ENCODE measurements at places on chromosomes 1 and 21.

DNA sequence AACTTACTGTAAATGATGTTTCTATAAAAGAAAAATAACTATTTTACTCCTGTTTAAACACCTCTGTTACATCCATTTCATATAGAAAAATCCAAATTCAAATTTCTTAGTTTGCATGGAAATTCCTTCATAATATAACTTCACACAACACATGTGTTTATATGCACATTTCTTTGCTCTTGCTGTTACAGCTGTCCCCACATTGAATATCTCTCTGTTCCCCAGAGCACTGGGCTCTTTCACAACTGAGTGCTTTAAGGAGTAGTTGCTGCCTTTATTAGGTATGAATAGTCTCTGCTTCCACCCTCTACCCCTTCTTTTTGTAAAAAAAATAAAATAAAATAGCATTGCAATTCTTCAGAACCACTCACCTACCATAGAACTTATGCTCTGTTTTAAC lies 287.0 kb downstream of the OLFM3 start:
- no peak for DNase-seq

GRCh38 chr1:45785583-45785982 lies 17.8 kb upstream of the MAST2 start:
- DNase-seq, result no peak

DNA sequence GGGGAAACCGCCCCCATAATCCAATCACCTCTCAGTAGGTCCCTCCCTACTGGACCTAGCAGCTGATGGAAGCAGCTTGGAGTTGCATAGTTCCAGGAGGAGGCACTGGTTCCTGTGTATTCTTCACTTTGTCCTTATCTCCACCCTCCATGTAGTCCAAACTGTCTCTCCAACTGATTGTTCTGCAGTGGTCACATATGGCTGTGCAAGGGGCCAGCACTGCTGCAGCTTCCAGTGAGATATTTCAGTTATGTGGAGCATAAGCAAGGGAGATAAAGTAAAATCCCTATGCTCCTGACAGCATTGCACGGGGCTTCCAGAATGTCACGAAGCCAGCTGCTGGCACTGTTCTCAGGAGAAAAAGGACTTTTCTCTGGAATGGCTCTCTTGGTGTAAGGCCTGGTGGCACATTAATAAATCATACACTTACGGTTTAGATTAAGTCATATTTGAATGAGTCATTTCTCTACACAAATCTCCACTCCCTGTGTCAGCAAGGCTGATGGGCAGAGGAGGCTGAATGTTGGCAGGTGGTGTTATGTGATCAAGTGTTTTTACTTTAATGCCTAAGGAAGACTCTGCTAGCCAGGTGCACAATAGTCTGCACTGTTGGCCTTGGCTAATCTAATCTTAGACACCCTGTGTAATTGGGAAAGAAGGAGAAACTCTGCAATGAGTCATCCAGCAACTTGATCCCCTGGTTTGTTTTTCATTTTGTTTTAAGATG lies 93.4 kb downstream of the KCNK1 start:
- DNase-seq, result no peak

DNA sequence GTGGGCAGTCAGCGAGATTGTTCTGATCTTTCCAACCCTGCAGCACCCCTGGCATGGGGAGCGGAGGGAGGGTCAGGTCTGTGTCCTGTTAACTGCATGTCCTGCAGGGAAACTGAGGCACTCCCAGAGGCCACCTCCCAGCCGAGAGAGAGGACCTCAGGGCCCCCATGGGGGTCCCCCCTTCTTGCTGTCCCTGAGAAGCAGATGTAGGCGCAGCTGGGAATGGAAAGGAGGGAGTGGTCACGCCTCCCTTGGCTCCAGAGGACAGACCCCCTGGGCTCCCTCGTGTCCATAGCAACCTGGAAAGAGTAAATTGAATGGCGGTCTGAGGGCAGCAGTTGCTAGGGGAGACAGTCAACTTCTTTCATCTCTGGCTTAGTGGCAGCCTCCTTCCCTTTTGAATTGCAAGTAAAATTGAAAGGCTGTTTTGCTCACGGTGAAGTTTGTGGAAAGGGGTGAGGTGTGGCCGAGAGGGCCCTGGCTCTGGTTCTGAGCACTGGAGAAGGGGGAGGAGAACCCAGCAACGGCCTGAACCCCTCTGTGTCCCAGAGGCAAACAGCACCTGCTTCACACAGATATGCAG lies 4.9 kb downstream of the CROCC start:
- DNase-seq, result no peak

GRCh38 chr1:56468518-56468917 lies 110.8 kb downstream of the PLPP3 start:
- no peak for DNase-seq

- no peak for DNase-seq
Observed at GRCh38 chr1:204782118-204782700, 88.5 kb upstream of the NFASC start.

DNA sequence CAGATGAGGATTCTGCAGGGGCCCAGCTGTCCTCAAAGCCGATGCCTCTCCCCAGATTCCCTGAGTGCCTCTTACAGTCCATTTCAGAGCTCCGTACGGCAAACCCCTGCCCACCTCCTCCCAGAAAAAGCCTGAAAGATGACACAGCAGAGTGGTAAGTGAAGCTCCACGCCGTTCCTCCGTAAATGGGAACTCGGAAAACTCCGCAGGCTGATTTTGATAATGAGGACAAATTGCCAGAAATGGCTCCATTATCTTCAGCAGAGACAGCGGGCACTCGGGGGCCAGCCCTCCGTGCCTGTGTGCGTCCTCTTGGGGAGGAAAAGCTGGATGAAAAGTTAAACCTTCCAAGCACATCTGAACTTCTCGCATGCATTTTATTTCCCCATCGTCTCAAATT lies 81.1 kb downstream of the NPHP4 start:
- DNase-seq, result no peak

DNA sequence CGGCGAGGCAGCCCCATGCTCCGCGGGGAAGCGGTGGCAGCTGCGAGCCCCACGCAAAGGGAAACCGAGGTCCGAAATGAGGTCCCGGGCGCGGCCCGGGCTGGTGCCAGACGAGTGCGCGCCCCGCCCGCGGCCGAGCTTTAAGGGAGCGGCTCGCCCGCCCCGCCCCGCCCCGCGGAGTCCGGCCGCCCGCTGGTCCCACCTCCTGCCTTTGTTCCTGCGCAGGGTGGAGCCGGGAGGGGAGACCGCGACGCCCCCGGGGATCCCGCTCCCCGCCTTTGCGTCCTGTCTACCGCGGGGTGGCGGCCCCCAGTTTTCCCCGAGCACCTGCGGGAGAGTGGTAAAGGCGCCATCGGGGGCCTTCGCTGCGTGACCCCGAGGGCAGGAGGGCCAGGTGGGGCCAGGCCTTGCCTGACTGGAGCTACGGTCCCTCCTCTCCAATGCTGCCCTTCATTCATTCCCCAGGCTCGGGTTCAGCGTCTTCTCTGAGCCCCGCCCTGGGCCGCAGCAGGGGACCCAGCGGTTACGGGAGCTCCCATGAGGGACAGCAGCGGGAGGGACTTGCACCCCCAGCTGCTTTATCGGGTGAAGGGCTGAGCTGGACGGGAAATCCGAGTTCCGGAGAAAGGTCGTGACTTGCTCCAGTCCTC lies at the start of gene HES2:
TSS of gene HES2 (minus strand) at position 116 of the 650 bp plus-strand sequence. CDS start at position 17, 99 bp downstream.
- DNase-seq, result no peak

DNA sequence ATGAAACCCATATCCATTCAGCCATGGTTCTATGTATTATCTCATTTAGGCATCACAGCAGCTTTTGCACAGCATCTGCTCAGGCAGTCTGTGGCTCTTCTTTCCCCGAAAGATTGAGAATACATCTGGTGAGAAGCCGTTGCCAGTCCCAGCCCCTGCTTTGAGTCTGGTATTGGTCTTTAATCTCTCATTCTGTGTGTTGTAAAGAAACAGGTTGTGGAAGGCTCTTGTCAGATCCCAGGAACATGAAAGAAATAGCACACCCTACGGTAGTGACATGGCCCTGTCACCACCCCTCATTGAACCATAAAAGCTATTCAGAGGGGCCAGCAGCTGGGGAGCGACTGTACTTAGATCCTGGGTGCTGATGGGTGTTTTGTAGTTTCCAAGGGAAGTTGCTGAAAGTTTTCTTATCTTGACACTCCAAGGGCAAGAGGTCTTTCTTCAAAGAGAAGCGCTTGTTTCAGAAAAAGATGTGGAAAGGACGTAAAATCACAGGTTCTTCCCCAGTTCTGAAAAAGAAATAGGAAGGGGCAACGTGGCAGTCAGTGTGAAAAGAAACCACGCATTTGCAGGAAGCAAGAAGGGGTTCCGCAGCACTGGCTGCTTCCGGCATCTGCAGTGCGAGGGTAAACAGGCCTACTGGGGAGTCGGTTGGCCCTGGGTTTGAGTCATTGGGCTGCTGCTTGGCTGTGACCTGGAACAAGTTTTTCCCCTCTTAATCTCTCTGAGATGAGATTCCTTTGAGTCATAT lies 145.0 kb downstream of the DHRS3 start:
- DNase-seq, result peak; percentile 59

GRCh38 chr1:207134581-207134980 lies 30.5 kb downstream of the C4BPA start:
- DNase-seq, result no peak

GRCh38 chr1:23188434-23188884 lies 19.8 kb upstream of the LUZP1 start:
- DNase-seq, result no peak

DNA sequence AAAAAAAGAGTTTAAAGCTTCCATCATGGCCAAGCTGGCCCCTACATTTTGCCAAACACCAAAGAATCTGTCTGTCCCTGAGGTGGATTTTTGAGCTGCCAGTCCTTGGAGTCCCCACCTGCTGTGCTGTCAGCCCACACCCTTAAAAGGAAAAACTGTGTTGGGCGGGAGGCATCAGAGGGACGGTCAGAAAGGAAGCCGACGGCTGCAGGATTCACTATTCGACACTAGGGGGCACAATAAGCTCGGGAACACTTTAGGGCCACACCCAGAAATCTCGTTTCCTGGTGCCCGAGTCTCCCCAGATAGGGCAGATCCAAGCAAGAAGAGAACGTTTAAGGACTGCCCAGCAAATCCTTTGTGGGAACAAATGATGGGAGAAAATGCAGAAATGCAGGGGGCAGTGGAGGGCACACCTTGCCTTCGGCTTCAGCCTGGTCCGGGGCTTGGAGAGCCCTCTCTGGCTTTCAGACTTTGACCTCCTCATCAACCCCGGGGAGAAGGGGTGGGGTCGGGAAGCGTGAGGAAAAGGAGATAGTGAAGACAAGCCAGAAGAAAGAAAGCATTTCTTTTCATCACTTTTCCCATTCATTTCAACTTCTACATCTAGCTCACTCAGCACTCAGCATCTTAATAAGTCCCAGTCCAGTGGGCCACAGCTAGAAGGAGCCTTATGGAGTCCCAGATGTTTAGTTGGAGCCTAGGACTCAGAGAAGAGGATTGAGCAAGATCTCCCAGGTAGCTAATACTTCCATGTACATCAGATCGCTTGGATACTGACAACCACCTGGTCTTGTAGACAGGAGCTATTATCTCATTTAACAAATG lies 5.0 kb upstream of the CTTNBP2NL start:
- DNase-seq, result peak; percentile 71

GRCh38 chr1:15736038-15736891 lies at the start of gene SLC25A34:
Gene SLC25A34, plus strand, starts transcription at chr1:15736258. Its CDS starts 228 bp downstream, at chr1:15736486.
- DNase-seq, result no peak

DNA sequence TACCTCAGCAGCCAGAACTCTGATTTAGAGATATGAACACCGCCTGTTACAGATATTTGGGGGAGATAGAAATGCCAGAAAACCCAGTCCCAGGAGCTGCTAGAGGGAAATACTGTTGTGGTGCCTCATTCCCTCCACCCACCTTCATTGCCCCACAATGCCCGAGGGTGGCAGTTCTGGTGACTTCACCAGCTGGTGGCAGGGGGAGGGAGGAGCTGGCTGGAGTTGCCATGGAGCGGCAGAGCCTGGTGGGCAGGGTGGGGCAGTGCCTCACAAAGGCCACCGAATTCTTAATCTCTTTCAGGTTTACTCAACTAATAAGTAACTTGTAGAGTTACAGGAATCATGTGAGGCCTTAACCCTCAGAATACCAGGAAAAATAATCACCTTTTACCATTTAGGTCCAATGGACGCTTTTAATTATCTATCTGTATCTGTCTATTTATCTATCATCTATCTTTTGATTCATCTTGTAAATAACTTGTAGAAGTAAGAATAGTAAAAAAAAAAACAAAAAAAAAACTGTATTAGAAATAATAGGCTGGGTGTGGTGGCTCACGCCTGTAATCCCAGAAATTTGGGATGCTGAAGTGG lies 11.7 kb upstream of the S100A11 start:
- peak; percentile 45 for DNase-seq

DNA sequence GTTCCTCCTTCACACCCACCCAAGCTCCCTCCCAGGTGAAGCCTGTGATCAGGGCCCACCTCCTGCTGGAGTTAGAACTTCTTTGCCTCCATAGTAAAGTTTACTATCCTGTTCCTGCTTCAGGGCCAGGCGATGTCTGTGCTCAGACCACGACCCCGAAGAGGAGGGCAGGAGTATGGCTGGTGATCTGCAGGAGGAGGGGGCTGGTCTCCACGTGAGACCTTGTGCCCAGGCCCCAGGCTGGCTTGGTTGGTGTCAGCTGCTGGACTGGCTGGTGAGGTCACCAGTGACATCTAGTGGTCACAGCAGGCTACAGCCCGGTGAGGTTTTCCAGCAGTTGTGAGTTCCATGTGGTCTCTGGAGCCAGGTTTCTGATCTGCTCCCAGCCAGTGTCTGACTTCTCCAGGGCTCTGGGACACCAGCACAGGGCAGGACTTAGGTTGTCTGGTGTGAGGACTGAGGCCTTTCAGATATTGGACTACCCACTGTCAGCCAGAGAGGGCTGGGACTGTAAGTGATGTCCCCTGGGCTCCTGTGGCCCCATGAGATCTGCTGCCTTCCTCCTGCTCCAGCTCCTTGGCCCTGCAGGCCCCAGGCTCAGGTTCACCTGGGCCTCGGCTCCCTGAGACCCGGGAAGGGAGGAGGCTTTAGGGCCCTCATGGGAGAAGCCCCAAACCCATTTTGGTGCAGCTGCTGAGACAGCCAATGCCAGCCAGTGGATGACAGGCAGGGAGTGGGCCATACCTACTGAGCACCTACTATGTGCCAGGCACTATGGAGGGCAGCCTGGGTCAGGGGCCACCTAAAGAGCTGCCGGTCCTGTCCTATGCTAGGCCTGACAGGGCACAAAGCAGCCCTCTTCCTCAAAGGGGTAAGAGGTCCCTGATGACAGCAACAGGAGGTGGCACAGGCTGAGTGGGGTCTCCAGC lies 6.0 kb upstream of the UBL4B start:
- peak; percentile 36 for DNase-seq

- no peak for DNase-seq
Observed at GRCh38 chr1:226627924-226628611, 79.5 kb downstream of the STUM start.

GRCh38 chr1:171999756-172000155 lies 158.5 kb downstream of the DNM3 start:
- no peak for DNase-seq
